ENCODE measurements at places on chromosomes 12 and 14.

DNA sequence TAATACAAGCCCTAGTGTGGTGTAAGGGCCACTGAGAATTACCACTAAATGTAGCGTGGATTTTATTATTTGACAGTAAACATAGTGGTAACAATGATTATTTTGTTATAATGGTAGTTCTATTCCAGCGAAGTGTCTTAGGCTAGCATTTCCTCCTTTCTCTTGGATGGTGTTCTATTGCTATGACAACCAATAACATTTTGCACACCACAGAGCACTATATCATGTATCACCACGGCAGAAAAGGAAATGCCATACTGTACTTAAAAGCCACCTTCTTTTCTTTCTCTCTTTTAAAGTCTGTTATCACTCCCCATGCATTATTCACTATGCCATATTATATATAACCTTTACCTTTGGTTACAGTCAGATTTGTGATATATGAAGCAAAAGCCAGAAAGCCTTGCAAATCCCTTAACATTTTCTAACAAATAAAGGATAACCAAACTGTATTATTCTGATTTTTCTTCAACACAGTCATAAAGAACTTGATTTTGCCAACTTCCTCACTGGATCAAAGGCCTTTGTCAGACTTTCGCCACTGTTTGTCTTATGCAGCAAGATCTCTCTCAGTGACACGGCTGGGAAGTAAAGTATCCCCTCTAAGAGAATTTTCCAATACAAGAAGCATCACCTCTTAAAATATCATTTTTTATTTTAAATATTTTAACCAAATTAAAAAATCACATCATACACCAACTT lies 195.8 kb downstream of the FOXN3 start:
- DNase-seq, result peak; percentile 32

- DNase-seq, result no peak
Measured at GRCh38 chr14:22305607-22306006, 283.4 kb downstream of the DAD1 start.

DNA sequence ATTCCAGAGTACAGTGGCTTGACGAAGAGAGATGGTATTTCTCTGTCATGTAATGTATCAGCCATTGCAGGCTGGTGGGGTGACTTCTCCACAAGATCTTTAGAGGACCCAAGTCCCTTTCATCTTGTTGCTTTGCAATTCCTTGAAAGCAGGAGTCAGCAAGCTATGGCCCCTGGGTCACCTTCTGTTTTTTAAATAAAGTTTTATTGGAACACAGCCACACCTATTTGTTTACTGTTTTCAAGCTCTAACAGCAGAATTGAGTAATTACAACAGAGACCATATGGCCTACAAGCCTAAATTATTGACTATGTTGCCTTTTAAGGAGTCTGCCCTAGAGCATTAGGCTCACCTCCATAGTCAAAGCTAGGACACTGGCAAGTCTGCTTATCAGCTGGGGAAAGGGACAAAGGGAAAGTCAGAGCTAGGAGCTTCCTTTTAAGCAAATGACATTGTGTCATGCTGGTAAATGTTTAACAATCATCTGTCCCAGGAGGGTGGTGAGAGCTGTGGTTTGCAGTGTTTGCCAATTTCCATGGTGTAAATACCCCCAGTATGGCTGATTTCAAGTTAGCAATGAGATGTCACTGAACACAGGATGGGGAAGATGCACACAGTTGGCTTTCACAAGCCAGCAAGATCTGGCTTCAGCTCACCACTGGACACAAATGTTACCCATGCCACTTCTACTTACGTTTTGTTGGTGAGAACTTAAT lies 87.7 kb upstream of the PWP1 start:
- no peak for DNase-seq

GRCh38 chr12:122850695-122851350 lies 15.6 kb downstream of the HIP1R start:
- no peak for DNase-seq

- DNase-seq, result no peak
Measured at GRCh38 chr12:115260762-115261675, 577.0 kb upstream of the TBX3 start.

DNA sequence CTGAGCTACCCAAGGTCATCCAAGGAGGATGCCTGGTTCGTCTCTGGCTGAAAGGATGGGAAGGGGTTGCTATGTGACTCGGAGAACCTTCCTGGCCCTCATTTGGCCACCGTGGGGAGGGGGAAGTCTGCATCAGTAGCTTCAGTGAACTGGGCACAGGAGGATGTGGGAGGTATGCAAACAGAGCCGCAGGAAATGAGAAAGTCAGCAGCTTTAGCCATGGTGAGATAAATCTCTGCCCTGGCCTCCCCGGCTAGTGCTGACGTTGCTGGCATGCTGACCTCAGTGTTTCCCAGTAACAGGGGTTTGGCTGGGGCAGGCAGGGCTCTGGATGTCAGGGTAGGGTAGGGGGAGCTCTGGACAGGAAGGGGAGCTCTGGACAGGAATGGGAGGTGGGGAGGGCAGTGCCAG lies 2.3 kb upstream of the CEBPE start:
- no peak for DNase-seq

DNA sequence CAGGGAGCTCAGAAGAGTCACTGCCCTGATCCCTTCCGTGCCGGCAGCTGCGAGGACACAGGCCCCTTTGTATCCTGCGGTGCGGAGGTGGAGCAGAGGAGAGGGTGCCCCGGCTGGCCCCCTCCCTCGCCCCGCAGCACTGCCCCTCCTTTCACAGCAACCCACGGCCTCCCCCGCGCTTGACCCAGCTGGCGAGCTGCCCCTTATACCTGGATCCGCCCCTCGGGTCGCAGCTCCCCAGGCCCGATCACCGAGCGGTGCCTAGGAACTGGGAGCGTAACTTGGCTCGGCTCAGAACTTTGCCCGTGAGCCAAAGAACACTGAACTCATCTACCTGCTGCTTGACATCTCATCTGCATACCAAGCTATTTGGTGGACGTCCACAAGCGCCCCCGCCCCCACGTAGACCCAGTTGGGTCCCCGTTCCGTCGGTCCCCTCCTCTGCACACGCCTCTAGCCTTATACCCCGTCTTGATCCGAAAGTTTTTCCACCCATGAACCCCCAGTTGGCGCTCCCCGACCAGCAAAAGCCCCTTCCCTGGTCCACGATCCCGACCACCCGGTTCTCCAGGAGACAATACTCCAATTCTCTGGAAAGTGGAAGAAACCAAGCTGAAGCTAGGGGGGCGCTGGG lies 697 bp upstream of the DNAJC14 start:
- DNase-seq, result no peak

DNA sequence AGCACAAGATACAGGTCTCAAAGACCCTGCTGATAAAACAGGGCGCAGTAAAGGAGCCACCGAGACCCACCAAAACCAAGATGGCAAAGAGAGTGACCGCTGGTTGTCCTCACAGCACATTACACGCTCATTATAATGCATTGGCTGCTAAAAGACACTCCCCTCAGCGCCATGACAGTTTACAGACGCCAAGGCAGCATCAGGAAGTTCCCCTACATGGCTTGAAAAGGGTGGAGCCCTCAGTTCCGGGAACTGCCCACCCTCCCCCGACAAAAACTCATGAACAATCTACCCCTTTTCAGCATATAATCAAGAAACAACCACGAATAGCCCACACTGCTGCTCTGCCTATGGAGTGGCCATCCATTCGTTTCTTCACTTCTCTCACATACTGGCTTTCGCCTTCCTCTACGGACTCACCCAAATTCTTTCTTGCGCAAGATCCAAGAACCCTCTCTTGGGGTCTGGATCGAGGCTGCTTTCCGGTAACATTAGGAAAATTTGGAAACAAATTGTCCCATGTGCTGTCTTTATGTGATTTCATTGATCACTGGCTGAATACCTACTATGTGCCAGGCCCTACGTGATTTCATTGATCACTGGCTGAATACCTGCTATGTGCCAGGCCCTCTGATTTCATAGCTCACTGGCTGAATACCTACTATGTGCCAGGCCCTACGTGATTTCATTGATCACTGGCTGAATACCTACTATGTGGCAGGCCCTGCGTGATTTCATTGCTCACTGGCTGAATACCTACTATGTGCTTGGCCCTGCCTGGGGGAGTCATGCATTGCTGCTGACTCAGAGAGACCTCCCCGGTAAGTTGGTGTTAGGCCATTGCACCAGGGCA lies 126.4 kb downstream of the PIWIL1 start:
- no peak for DNase-seq

- no peak for DNase-seq
Measured at GRCh38 chr14:59664741-59665140, 88.1 kb upstream of the CCDC175 start.

DNA sequence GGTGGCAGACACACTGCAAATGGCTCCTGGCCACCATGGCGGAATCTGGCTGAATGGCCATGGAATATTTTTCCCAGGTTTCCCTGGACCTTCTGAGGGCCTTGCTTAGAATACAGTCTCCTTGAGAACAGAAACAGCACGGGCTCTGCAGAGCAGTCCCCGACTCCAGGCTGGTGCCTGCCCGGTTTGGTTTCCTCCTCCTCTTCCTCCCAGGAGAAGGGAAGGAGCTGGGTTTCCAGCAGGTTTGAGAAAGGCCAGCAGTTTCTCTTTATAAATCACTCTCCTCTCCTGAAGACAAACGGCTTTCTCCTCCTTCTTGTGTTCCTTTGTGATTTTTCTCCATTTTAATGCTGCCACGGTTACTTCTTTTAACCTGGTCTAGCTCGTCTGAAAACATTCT lies 106.8 kb upstream of the RFLNA start:
- DNase-seq, result no peak

DNA sequence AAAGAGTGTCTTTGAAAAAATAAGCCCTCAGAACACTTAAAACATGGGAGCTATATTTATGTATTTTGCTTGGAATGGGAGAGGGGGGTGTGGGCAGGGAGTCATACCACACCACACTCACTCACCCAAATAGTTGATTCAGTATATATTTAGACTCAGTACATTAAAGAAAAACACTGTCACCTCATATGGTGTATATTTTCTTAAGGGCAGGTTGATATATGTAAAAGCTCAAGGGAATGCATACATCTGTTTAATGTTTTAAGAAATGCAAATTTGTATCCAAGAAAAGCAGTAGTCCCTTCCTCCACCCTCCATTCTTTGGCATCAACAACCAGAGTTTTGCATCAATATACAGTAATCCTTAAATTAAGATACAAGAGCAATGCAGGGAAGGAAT lies 1.4 kb downstream of the NFYB start:
- DNase-seq, result no peak

GRCh38 chr14:27228053-27228452 lies 630.2 kb upstream of the NOVA1 start:
- DNase-seq, result no peak

- no peak for DNase-seq
Measured at GRCh38 chr14:22932146-22932545, 3.0 kb upstream of the PRMT5 start.

GRCh38 chr14:68637106-68638021 lies 155.5 kb downstream of the ZFP36L1 start:
- DNase-seq, result peak; percentile 53

- DNase-seq, result no peak
Measured at GRCh38 chr12:16163901-16164300, 113.6 kb downstream of the SLC15A5 start.

DNA sequence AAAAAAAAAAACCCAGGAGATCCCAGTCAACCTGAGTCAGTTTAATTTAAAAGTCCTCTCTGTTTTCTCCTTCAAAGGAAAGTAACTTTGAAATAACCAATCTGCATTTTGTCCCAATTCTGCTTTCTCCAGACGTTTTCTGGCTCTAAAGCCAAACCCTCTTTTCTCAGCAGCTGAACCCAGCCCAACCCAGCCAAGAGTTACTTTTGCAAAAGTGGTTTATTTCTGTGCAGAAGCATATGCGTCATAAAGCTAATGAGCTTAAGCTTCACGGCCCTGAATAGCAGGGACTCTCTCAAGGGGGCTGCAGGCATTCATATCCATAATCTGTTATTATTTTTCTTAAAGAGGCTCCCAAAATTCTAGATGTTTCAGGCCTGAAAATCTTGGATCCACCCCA lies 176.6 kb downstream of the GALC start:
- DNase-seq, result no peak

All from GM04503 (cell line).